ENCODE measurements at places on chromosomes 3 and 15. TPM values are rescaled to one million over a fixed set of nuclear protein-coding genes. Genes with fewer than 3 reads are reported as not detected.

The SERINC4 gene
- total RNA-seq = 0.12 TPM

The LIPH gene
- total RNA-seq = 7.2 TPM

The BCL2A1 gene
- 17.4 TPM for total RNA-seq

The SERPINI1 gene
- total RNA-seq = 2.6 TPM

The NANOGP8 gene
- not detected for total RNA-seq

All from A549 treated with DMSO at 1 μM for 4 hours (cell line).